ENCODE measurements at places on chromosomes 13 and 19. TPM values are rescaled to one million over a fixed set of nuclear protein-coding genes. Genes with fewer than 3 reads are reported as not detected.

The FKRP gene
- 14.2 TPM for total RNA-seq

GRCh38 chr13:78087966-78088678 lies 169.5 kb upstream of the EDNRB start:
- no peak for DNase-seq

The GRIK5 gene
- 0.76 TPM for total RNA-seq

The IGSF23 gene
- total RNA-seq: not detected

The ZNF738 gene
- 11.2 TPM for total RNA-seq

The SLITRK1 gene
- total RNA-seq: 0.89 TPM

DNA sequence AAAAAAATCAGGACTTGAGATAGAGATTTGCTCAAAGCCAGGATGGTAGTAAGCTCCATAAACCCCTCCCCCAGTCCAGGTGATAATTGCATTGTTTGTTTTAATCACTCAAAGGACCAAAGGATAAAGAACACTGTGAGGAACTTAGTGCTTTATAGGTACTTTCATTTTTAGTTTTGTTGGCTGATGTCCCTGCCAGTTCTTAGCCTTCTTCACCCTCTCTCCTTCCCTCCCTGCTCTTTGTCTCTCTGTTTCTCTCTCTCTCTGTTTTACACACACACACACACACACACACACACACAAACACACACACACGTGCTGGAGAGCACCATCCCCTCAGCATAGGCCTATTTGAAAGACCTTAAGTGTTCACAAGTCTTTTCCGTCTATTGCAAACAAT lies 5.2 kb downstream of the FRY start:
- DNase-seq: no peak

GRCh38 chr13:75038393-75039113 lies 443.4 kb downstream of the TBC1D4 start:
- DNase-seq: no peak

The TSSK6 gene
- total RNA-seq: 0.88 TPM

Measured in A172 (cell line).